ENCODE measurements at places on chromosomes 5 and 9. TPM values are rescaled to one million over a fixed set of nuclear protein-coding genes. Genes with fewer than 3 reads are reported as not detected.

CA9 gene
- total RNA-seq = 2.1 TPM

GRCh38 chr5:59565551-59565950, 328.0 kb downstream of the PDE4D start:
- H3K4me3 ChIP-seq = no peak overlapping the region
- no peaks in the 10 kb centered on the region for H3K27me3 ChIP-seq
- H3K4me1 ChIP-seq = peaks cover 59% of the 10 kb centered on the region
- no peak for DNase-seq
- H3K36me3 ChIP-seq = peaks cover 12% of the 10 kb centered on the region

- peaks cover 4% of the 10 kb centered on the region for H3K36me3 ChIP-seq
- no peak overlapping the region for H3K4me3 ChIP-seq
- peaks cover 73% of the 10 kb centered on the region for H3K4me1 ChIP-seq
- peaks cover 8% of the 10 kb centered on the region for H3K27me3 ChIP-seq
- DNase-seq = no peak
- peak overlapping the region; percentile 63 for H3K27ac ChIP-seq
Measured at GRCh38 chr5:180084638-180085561, 13.3 kb upstream of the RNF130 start.

DNA sequence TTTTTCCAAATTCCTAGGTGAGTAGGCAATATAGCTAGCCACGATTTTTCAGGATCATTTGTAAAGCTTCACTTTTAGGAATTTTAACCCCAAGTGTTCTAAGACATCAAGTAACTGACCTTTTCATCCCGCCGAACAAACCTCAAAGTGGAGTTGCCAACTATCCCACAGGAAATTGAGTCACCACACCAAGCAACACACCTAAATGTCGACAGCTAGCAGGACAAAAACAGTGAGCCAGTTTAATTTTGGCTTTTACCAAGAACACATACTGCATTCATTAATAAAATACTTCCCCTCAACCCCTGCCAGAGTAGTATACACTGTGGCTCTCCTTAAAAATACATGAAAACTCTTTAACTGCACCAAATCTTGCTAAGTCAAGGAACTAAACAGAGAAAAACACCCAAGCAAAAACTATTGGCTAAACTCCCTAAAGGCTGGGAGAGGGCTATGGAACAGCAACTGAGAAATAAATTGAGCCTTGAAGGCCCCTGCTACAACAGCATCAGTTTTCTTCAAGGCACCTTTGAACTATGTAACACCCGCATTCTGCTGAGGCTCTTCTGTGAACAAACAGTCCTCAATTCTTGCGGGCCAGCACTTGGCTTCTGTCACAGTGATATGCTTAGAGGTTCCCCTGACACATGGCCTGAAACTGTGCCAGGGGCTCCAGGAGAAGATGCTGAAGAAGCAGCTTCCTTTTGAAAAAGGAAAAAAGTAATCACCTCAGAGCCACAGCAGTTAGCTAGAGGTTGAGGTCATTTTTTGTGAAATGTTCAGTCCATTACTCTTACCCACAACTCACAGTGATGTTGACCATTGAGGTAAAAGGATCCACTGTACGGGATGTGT, 459.6 kb downstream of the RAB3C start:
- no peak overlapping the region for H3K27ac ChIP-seq
- peaks cover 48% of the 10 kb centered on the region for H3K27me3 ChIP-seq
- H3K4me1 ChIP-seq = peaks cover 22% of the 10 kb centered on the region
- H3K36me3 ChIP-seq = no peaks in the 10 kb centered on the region

- H3K4me1 ChIP-seq = peaks cover 19% of the 10 kb centered on the region
- H3K27ac ChIP-seq = no peak overlapping the region
- no peak overlapping the region for H3K4me3 ChIP-seq
- H3K27me3 ChIP-seq = no peaks in the 10 kb centered on the region
- H3K36me3 ChIP-seq = peaks cover 5% of the 10 kb centered on the region
Measured at GRCh38 chr5:157549954-157550549, 25.5 kb downstream of the ADAM19 start.

- H3K27me3 ChIP-seq = no peaks in the 10 kb centered on the region
- no peak overlapping the region for H3K4me3 ChIP-seq
- H3K4me1 ChIP-seq = peaks cover 9% of the 10 kb centered on the region
- DNase-seq = no peak
Measured at GRCh38 chr9:108809269-108809668, 46.5 kb downstream of the ACTL7B start.

- H3K27me3 ChIP-seq = no peaks in the 10 kb centered on the region
- H3K4me3 ChIP-seq = no peak overlapping the region
- H3K27ac ChIP-seq = no peak overlapping the region
- H3K36me3 ChIP-seq = no peaks in the 10 kb centered on the region
- H3K4me1 ChIP-seq = no peaks in the 10 kb centered on the region
- no peak for DNase-seq
Measured at GRCh38 chr9:107699231-107699630, 209.7 kb upstream of the KLF4 start.

ACOT12 gene
- total RNA-seq = not detected

DNA sequence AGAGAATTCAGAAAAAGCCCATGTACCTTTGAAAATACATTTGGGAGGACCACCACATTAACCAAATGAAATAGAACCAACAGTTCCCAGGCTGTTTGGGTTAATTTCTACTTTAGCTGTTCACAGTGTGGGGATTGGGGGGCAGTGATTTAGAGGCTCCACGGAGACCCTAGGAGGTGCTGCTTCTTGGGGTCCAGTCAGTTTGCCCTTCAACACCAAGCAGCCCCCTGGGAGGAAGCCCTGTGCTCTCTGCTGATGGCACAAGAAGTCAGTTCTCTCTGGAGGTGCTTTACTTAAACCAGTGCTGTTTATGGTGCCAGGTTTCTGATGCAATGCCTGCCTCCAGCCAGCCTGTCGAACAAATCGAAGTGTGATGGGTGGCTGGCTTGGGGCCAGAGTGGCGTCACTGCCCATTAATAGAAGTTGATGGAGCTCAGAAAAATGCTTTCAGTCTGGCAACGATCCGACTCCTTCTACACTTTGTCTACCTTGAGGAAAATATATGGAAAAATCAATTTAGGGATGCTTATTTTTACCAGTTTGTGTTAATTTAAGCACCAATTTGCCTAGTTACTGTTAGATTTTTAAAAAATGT, 134.0 kb downstream of the SNX18 start:
- no peak overlapping the region for H3K27ac ChIP-seq
- no peak overlapping the region for H3K4me3 ChIP-seq
- H3K36me3 ChIP-seq = no peaks in the 10 kb centered on the region
- H3K4me1 ChIP-seq = peaks cover 3% of the 10 kb centered on the region
- DNase-seq = no peak

GRCh38 chr9:120974921-120975320, 48.3 kb upstream of the TRAF1 start:
- H3K27me3 ChIP-seq = peaks cover 3% of the 10 kb centered on the region
- DNase-seq = no peak

DNA sequence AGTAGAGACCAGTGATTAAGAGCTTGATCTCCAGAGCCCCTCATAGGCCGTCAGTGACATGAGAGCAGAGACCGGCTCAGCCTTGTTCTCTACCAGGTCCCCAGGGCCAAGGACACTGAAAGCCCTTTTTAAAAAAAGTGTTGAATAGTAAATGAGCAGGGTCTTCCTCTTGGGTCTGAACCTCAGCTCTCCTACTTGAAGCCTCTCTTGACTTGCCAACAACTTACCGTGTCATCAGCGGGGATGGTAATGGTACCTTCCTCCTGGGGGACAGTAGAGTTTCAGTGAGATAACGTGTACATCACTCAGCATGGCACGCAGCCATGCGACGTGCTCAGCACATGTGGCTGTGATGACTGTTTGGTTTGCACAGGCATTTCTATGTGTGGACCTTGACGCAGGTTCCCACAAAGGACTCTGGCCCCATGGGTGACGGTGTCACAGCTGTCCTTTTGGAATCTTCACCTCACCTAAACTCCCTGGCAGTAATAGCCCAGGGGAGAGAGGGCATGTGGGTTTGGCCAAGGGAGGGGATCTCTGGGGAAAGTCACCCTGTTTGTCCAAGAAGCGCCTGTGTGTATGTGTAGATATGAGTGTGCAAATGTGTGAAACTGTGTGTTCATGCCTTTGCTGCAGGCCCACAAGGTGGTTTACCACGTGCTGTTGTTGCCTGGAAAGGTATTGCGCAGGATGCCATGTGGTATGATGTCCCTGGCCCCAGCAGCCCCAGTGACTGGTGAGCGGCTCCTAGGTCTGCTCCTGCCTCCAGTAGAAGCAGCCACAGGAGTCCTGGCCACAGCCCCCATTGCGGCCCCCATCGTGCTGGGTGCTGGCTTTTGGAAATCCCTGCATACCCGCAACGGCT, 18.7 kb downstream of the ERGIC1 start:
- H3K27ac ChIP-seq = peak overlapping the region; percentile 92
- DNase-seq = no peak
- H3K36me3 ChIP-seq = no peaks in the 10 kb centered on the region
- no peak overlapping the region for H3K4me3 ChIP-seq
- no peaks in the 10 kb centered on the region for H3K27me3 ChIP-seq

- no peak for DNase-seq
- H3K27me3 ChIP-seq = no peaks in the 10 kb centered on the region
- H3K4me3 ChIP-seq = no peak overlapping the region
- H3K36me3 ChIP-seq = no peaks in the 10 kb centered on the region
- no peak overlapping the region for H3K27ac ChIP-seq
Measured at GRCh38 chr5:77425998-77426659, 66.0 kb downstream of the WDR41 start.

CTSV gene
- total RNA-seq = 68.4 TPM

- peaks cover 75% of the 10 kb centered on the region for H3K4me1 ChIP-seq
- no peaks in the 10 kb centered on the region for H3K36me3 ChIP-seq
- peaks cover 32% of the 10 kb centered on the region for H3K27me3 ChIP-seq
- no peak overlapping the region for H3K27ac ChIP-seq
- H3K4me3 ChIP-seq = no peak overlapping the region
Measured at GRCh38 chr5:139644001-139644456, 4.1 kb upstream of the CXXC5 start.

DNA sequence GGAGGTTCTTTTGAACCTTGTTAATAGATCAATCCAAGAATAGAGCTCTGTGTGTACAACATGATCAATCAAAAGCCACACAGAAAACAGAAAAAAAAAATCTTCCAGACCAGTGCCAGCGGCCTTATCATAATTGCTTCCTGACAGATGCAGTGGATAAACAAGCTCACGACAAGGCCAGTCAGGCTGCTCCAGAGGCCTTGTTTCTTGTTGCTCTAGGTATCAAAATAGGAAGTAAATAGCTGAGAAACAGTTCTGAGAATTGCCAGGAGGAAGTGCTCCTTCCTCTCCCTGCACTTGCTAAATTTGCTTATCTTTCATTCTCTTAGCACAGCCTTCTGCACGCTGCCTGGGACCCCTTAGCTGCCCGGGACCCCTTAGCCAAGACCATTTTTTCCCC, 199.0 kb upstream of the TARS1 start:
- peaks cover 6% of the 10 kb centered on the region for H3K4me1 ChIP-seq
- H3K27ac ChIP-seq = no peak overlapping the region
- no peak overlapping the region for H3K4me3 ChIP-seq
- H3K27me3 ChIP-seq = no peaks in the 10 kb centered on the region

GRCh38 chr9:92242260-92243136, 51.0 kb downstream of the IARS1 start:
- no peak for DNase-seq
- no peaks in the 10 kb centered on the region for H3K4me1 ChIP-seq
- H3K27ac ChIP-seq = no peak overlapping the region
- peaks cover 93% of the 10 kb centered on the region for H3K36me3 ChIP-seq
- no peaks in the 10 kb centered on the region for H3K27me3 ChIP-seq

DNA sequence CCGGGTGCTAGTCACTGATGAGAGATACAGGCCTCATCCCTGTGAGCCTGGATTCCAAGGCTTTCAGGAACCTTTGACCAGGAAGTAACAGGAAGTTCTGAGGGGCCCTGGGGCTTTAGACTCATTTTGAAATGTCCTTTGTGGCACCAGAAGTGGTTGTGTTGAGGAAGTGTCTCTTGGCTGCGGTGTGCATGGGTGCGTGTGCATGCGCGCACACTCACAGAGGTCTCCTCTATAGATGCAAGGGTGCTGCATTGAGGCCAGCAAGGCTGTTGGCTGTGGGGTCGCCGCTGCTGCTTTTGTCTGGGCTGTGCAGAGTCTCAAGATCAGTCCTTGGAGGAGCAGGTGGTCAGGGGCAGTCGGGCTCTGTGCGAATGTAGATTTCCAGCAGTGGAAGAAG, 7.6 kb downstream of the RAB24 start:
- DNase-seq = no peak
- peaks cover 48% of the 10 kb centered on the region for H3K36me3 ChIP-seq
- H3K27ac ChIP-seq = peak overlapping the region; percentile 65
- no peak overlapping the region for H3K4me3 ChIP-seq

DNA sequence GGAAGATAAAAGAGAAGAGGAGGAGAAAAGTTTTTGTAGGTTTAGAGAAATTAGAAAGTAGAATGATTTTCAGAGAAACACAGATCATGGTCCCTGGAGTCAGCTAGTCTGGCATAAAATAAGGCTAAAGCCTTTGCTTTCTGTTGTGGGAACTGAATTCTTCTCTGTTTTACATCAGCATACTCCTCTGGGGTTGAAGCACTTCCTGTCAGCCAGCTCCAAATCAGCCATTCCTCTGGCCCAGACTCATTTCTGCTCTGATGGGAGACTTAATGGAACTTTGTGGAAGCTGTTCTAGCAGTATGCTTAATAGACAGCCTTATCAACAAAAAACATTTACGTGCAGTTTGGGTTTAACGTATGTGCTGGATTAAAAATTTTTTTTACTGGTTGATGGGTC, 143.2 kb downstream of the HMHB1 start:
- no peaks in the 10 kb centered on the region for H3K36me3 ChIP-seq
- no peaks in the 10 kb centered on the region for H3K27me3 ChIP-seq
- no peaks in the 10 kb centered on the region for H3K4me1 ChIP-seq

DNA sequence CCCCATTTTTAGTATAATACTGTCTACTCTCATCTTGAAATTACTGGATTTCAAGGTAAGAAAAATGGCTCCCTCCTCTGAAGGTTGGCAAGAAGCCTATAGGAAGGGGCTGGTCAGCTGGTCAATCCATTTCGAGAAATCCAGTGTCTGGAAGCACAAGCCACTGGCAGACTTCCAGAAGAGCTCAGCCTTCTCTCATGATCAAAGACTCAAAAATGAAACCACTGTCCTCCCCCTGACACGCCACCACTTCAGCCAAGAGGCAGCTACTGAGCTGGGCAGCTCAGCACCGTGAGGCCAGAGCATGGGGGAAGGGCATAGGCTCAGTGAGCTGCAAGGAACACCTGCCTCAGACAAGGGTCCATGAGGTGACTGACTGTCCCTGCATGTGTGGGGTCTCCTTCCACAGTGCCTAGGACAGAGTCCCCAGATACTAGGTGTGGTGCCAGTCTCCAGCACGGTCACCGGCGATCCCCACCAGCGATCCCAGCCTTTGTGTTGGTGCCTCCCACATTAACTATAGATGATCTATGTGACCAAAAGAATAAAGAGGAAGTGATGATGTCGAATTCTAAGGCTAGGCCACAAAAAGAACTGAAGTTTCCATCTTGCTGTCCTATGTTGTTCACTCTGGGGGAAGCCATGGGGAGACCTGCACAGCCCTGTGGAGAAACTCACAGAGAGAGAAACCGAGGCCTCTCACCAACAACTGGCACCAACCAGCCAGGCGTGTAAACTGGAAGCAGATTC, 100.1 kb upstream of the LRRTM2 start:
- H3K27me3 ChIP-seq = no peaks in the 10 kb centered on the region
- peaks cover 24% of the 10 kb centered on the region for H3K4me1 ChIP-seq
- H3K36me3 ChIP-seq = no peaks in the 10 kb centered on the region
- no peak overlapping the region for H3K27ac ChIP-seq
- DNase-seq = no peak
- no peak overlapping the region for H3K4me3 ChIP-seq

PCDHGA12 gene
- total RNA-seq = 2.1 TPM

All from WTC11 (cell line).